EL (cell line): ENCODE measurements at places on chromosomes 6 and 20.

DNA sequence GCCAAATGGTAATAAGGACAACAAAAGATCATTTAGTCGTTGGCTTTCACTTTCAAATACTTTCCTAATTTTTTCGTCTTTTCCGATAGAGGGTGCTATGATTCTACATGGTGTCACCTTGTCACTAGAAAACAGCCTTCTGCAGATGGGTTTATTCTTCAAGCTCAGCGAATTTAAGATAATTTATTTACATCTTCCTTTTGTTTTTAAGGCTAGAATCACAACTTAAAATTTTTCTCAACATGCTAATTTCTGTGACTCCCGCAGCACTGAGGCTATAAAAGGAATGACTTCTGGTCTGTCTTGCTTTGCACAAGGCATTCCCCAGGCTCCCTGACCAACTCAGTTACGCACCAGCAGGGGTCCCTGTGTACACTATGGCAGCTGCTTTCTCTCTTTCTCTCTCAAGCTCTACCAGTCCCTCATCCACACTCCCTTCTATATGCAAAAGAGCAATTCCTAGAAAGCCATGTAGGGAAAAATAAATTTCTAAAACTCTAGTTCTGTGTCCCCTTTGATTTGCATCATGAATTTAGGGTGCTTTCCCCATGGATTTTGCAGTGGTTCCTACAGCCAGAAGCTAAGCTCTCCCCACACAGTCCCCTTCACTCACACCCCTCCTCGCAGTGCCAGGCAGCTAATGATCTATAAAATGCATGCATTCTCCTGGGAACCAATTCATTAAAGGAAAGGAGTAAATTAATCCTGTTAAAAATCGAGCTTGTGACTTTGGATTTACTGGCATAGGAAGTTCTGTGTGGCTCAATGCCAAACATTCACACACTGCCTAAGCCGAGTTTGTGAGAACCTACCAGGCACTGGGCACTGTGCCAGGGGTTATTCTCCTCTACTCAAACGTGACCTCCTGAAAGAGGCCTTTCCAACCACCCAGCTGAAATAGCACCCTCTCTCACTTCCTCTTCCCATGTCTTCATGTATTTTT lies 74.5 kb downstream of the DCDC2 start:
- DNase-seq, result peak; percentile 79

DNA sequence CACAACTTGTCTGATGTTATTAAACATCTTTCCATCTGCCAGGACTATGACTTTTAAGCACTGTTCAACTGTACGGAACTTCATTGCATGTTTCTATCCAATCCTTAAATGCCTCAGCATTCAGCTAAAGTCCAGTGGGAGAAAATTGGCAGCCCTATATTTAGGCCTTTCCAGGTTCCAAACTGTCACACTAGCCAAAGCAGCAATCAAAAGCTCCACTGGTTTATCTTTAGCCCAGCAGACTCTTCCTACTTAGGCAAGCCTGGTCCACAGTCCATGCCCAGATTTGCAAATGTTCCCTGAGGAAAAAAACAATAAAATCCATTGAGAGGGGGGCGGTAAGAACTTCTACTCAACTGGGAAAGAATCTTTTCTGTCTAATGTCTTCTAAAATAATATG lies 349.1 kb upstream of the GJE1 start:
- DNase-seq, result no peak

DNA sequence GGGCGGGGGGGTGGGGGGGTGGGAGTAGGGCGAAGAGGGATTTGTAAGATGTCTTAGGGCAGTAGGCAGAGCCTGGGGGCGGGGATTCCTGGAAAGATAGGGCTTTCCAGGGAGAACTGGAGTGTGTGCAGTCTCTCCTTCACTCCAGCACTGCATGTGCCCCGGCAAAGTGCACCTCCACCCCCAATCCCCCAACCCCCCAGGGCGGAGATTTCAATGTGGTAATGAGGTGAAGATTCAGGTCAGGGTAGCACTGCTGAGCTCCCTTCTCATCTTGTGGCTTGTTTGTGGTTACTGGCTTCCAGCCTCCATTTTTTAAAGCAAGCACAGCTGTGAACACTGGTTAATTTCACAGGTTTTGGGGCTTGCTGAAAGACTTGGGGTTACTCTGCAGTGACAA lies 5.9 kb downstream of the TMEM239 start:
- DNase-seq, result peak; percentile 51

GRCh38 chr6:105072798-105073199 lies 107.0 kb downstream of the POPDC3 start:
- DNase-seq, result peak; percentile 48

GRCh38 chr6:157663261-157663660 lies 159.8 kb upstream of the SNX9 start:
- DNase-seq, result no peak

DNA sequence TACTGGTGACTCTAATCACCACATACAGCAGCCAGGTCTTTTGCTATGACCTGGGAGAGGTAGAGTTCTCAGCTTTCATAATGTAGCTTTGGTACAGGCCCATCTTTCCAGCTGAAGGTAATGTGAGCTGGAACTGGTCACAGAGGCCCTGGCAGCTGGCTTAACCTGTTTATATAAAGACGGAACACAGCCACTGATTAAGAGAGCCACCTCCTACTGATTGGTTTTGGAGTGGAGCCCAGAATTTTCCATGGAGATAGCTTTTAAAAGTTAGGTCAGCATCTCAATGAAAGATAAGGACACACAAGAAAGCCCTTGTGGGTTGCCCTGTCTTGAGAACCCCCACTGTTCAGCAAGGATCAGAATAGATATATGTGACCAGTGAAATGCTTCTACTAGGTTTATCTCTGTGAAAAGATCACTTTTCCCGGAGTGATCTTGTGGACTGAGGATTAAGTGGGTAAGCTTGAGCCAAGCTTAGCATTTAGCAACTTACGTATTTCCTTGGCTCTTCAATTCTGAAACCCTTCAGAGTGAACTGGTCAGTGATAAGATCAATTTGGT lies 213.7 kb upstream of the CITED2 start:
- DNase-seq, result peak; percentile 77

GRCh38 chr6:51678905-51679620 lies 408.4 kb downstream of the PKHD1 start:
- DNase-seq, result no peak

DNA sequence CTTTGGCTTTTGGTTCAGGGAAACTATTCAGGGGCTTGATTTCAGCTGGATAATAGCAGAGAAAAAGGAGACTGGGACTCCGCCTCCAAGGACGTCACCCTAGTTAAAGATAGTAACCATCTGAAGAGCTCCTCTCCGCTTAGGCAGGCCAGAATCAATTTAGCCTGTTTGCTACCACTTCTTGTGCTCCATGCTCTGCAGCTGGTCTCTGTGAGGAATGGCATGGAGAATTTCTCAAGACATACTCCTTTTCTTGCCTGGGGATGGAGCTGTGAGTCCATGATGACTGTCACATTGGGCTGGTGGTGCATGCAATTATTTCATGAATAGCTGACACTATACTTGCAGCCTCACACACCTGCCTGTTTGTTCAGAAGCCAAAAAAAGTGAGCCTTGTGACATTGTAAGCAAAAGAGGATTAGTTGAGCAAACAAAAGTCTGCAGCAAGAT lies 61.4 kb downstream of the TXLNB start:
- peak; percentile 9 for DNase-seq

DNA sequence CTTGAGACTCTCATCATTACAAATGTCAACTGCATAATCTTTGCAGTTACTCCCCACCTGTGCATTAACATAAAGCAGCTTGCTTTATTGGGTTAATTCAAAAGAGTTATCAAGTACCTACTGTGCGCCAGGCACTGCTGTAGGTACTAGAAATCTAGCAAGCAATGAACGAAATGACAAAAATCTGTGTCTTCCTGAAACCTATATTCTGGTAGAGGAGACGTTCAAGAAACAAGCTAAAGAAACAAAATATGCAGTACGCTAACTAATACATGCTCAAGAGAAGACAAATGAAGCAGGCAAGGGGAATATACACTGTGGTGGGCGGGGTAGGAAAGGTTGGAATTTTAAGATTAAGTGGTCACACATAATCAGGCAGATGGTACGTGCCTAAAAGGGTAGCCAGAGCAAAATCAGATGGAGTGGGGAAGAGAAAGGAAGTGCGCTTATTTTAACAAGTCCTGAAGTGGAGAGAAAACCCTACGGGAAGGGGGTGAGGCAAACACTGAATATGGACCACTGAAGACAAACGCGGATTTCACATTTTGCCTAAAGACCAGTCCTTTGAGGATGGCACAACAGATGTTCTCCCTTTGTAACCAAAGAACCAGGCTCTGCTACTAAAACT lies 1.2 kb downstream of the ELOVL2 start:
- DNase-seq, result peak; percentile 32

DNA sequence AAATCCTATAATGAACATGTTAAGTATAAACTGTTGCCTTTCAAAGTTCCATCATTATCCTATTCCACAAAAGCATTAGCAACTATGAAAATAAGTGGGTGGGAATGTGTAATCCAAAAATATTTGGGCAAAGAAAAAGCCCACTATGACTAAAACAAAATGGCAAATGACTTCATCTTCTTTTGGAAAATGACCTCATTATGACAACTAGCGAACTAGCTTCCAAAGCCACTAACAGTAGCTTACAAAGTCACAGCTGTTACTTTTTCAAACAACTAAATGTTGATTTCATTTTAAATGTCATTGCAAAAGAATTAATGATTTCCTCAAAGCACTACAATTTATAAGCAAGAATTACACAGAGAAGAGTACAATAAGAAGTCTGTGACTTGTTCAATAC lies 49.8 kb upstream of the RUNX2 start:
- DNase-seq, result no peak

GRCh38 chr20:7378864-7379605 lies 561.2 kb downstream of the HAO1 start:
- no peak for DNase-seq

GRCh38 chr6:39327507-39327906 lies 5.0 kb upstream of the KCNK16 start:
- no peak for DNase-seq

DNA sequence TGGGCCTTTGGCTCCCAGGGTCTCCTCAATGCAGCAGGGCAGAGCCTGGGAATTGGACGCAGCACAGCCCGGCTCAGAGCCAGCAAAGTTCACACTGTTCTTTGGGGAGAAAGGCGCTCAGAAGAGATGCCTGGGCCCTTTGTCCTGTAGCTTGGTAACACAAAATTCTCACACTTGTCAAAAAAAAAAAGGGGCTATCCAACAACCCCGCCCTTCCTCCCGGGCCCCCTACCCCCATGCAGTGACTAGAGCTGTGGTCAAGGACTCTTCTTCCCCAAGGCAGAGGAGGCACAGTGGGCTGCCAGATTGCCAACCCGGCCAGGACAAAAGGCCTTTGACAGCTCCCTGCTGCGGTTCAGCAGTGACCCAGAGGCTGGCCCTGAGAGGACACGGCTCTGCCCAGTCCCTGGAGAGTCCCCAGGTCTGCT lies 2.0 kb downstream of the NKAIN4 start:
- DNase-seq, result no peak
